ENCODE measurements at places on chromosomes 3 and 15.
A peak's percentile ranks its signal among the peaks of the same experiment; 100 is the strongest.

DNA sequence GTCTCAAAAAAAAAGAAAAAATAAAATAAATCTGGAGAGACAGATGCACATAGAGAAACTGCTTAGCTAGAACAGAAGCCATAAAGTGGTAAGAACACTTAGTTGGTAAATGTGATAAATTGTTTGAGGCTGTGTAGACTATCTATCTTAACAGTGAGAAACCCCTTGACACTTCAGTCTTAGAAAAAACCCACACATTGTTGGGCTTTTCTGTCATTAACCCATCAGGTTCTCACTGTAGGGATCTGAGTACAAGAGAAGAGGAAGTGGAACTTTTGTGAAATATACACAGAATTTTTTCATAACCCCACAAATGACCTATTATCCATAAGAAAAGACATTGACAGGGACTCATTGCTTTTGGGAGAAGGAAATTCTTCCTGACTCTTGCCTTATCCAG is 24.4 kb downstream of the TP63 start:
- no peak for DNase-seq

- DNase-seq: no peak
These were observed 8.0 kb downstream of the MAP2K5 start for GRCh38 chr15:67550522-67550921.

GRCh38 chr3:38829404-38829803 is 13.4 kb upstream of the SCN10A start:
- DNase-seq: no peak

DNA sequence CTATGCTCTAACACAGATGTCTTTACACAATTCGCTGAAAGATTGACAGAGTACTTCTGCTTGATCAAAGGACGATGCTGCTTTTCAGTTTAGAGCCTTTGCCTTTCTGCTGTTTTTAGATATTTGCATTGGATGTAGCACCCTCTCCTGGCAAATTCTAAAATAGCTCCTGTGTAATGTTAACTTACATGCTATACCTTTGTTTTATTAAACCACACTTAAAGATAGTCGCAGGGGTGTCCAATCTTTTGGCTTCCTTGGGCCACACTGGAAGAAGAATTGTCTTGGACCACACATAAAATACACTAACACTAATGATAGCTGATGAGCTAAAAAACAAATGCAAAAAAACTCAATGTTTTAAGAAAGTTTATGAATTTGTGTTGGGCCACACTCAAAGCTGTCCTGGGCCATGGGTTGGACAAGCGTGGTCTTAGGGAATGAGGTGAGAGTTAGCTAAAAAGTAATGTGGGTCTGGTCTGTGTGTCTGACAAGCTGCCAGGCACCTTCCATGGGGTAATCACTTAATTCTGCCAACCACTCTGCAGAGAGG is 62.9 kb downstream of the ATG7 start:
- no peak for DNase-seq

GRCh38 chr3:173761161-173761560 is 363.6 kb downstream of the NLGN1 start:
- no peak for DNase-seq

- DNase-seq: no peak
These were observed 15.6 kb downstream of the SNAP23 start for GRCh38 chr15:42511007-42511391.

GRCh38 chr3:61719278-61719977 is 158.1 kb downstream of the PTPRG start:
- no peak for DNase-seq

- DNase-seq: no peak
These were observed 107.0 kb downstream of the UBE3A start for GRCh38 chr15:25331860-25332259.

- DNase-seq: no peak
These were observed 40.8 kb downstream of the RARB start for GRCh38 chr3:25468866-25469319.

DNA sequence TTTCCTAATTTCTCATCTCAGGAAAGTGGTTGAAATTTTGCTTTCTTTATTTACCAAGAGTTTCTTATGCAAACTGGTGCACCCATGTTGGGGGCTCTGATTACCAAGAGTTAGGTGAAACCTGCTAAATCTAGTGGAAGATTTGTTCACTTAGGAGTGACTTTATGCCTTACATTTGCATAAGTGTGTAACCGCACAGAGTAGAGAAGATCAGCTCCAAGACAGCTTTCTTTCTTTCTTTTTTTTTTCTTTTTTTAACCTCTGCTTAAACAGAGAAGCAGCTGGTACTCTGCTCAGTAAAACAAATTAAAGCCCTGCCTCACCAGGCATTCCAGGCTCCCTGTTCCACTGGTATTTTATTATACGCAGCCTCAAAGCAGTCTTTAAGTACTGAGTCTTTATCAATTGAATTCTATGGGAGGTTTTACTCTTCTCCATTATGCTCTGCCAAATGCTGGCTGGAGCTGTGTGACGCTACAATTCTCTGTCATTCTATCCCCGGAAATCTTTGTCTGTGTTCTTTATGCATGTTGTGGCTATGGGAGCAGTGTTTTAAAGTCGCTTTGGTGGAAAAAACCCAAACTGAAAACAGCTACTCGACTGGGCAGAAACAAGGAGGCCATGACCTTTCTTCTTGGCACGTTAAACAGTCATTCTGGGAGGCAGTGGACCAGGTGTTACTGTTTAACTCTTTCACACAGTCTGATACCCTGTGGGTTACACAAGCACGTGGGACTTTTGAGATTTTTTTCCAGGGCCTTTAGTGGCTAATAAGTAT is 55.2 kb upstream of the GBE1 start:
- peak; percentile 26 for DNase-seq

Measured in activated naive CD8-positive, alpha-beta T cell treated with anti-CD3 and anti-CD28 coated beads for 36 hours (primary cell).